IMR-90 (cell line): ENCODE measurements at places on chromosomes 5 and 9. TPM values are rescaled to one million over a fixed set of nuclear protein-coding genes. Genes with fewer than 3 reads are reported as not detected.

The PCDHA1 gene
- under 0.01 TPM in 1 of 2 replicates, not detected in the other for total RNA-seq

The OR1L4 gene
- total RNA-seq, result not detected in 2 replicates

GRCh38 chr5:63125862-63126261 lies 547.2 kb downstream of the LRRC70 start:
- DNase-seq, result peak; percentile 33
- no peaks in the 10 kb centered on the region for H3K27me3 ChIP-seq
- H3K36me3 ChIP-seq, result no peaks in the 10 kb centered on the region
- no peaks in the 10 kb centered on the region for H3K4me1 ChIP-seq
- H3K4me3 ChIP-seq, result no peak overlapping the region
- H3K27ac ChIP-seq, result no peak overlapping the region

GRCh38 chr5:40386289-40386688 lies 293.4 kb upstream of the PTGER4 start:
- no peak overlapping the region for H3K27ac ChIP-seq
- no peaks in the 10 kb centered on the region for H3K27me3 ChIP-seq
- H3K4me3 ChIP-seq, result no peak overlapping the region
- peak; percentile 55 for DNase-seq
- H3K4me1 ChIP-seq, result peaks cover 9% of the 10 kb centered on the region
- H3K36me3 ChIP-seq, result no peaks in the 10 kb centered on the region

DNA sequence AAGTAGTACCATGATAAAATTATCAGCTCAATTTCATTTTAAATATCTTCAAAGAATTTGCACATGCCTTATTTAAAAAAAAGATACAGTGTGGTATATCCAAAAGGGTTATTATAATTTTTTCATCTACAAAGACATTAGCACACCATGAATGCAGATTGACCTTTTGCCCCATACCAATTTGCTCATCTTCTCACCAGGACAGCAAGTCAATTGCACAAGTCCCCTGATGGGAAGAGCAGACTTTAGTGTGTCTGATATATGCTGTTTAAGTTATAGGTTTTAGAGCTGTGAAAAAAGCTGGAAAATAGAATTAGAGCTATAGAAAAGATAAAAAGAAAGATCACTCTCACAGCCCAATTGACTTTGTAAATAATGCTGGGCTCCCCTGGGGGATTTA lies 325.8 kb upstream of the CDH6 start:
- no peaks in the 10 kb centered on the region for H3K27me3 ChIP-seq
- DNase-seq, result no peak
- no peak overlapping the region for H3K4me3 ChIP-seq
- no peaks in the 10 kb centered on the region for H3K36me3 ChIP-seq
- no peak overlapping the region for H3K27ac ChIP-seq
- H3K4me1 ChIP-seq, result peaks cover 3% of the 10 kb centered on the region; the same call in 1 of the 2 replicates

DNA sequence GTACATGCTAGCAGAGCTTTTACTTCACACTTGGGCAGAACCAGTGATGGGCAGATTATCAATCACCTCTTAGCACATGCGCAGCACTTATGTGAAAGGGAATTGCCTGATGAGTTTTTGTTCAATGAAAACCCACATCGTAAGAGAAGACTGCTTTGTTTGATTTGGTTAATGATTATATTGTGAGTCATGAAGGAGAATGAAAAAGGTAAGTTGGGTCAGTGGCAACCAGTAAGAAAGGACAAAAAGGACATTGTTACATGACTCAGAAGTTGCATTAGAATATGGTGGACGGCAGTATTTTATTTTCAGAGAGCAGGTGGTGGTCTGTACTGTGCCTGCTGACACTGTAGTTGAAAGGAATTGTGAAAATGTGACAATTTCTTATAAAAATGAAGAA lies 127.4 kb downstream of the AOPEP start:
- H3K36me3 ChIP-seq, result peaks cover 2% of the 10 kb centered on the region
- DNase-seq, result peak; percentile 32
- no peak overlapping the region for H3K27ac ChIP-seq
- peaks cover 6% of the 10 kb centered on the region for H3K4me1 ChIP-seq
- no peaks in the 10 kb centered on the region for H3K27me3 ChIP-seq

GRCh38 chr5:142387024-142387682 lies 62.3 kb upstream of the SPRY4 start:
- H3K27me3 ChIP-seq, result no peaks in the 10 kb centered on the region
- H3K27ac ChIP-seq, result no peak overlapping the region

- H3K4me3 ChIP-seq, result no peak overlapping the region
- no peak overlapping the region for H3K27ac ChIP-seq
- no peak for DNase-seq
- peaks cover 4% of the 10 kb centered on the region for H3K4me1 ChIP-seq
- no peaks in the 10 kb centered on the region for H3K27me3 ChIP-seq
Measured at GRCh38 chr5:171914726-171915338, 91.6 kb downstream of the FBXW11 start.

DNA sequence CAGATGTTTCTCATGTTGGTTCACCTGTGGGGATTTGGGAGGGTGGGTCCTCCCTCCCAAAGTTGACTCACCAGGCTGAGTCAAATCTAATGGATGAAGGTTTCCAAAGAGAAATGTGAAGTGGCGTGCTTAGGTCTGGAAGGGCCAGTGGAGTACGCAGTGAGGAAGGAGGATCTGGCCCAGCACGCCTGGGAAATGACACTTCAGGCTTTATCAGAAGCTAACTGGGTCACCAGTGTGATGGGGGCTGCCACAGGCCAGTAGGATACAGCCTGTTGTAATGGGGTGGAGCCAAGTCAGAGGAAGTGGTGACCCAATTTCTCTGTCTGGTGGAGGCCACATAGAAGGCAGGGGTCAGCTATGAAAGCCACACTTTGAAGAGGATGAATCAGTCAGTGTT lies 18.0 kb downstream of the POLR1E start:
- no peak overlapping the region for H3K4me3 ChIP-seq
- H3K27ac ChIP-seq, result no peak overlapping the region
- H3K4me1 ChIP-seq, result no peaks in the 10 kb centered on the region
- DNase-seq, result peak; percentile 16
- H3K27me3 ChIP-seq, result no peaks in the 10 kb centered on the region
- H3K36me3 ChIP-seq, result peaks cover 54% of the 10 kb centered on the region

DNA sequence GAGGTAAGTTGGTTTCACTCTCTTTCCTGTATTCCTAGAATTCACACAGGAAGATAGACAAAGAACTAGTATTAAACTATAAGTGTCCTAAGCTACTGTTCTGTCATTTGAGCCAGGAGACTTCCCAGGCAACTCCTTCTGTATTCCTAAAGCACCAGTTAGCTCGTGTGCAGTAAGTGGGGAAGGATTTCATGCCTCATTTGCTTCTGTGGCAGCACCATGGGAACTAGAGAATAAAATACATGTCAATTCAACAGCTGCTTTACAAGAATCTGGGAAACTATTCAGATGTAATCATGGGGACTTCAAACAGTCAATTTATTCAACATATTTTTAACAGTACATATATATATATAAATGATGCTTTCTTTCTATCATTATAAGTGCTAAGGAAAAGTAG lies 762.3 kb downstream of the PRELID2 start:
- H3K4me3 ChIP-seq, result no peak overlapping the region
- no peak overlapping the region for H3K27ac ChIP-seq
- no peaks in the 10 kb centered on the region for H3K27me3 ChIP-seq
- DNase-seq, result no peak
- H3K36me3 ChIP-seq, result no peaks in the 10 kb centered on the region

DNA sequence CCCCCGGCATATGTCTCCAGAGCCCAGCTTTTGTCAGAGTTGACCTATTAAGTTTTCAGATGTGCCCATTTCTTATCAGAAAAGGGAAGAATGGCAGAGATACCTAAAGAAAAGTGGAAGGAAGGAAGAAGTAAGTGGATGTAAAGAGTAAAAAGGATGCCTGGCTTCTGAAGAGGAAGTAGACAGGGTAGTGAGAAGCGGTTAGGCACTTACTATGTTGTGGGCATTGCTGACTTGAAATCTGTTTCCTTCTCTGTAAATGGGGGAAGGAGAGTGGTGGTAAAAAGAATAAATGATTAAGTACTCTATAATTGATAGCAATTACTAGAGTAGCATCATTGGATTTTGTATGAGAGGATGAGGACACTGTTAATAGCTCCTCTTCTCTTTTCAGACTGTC lies 9.9 kb downstream of the ANP32B start:
- peaks cover 9% of the 10 kb centered on the region for H3K36me3 ChIP-seq
- H3K27ac ChIP-seq, result no peak overlapping the region
- H3K4me3 ChIP-seq, result no peak overlapping the region
- H3K27me3 ChIP-seq, result no peaks in the 10 kb centered on the region
